ENCODE measurements at places on chromosomes 11 and 22.
A peak's percentile ranks its signal among the peaks of the same experiment; 100 is the strongest.

- DNase-seq, result no peak
Measured at GRCh38 chr22:49930596-49931412, 12.4 kb downstream of the CRELD2 start.

- no peak for DNase-seq
Measured at GRCh38 chr11:103384652-103385051, 275.4 kb downstream of the DYNC2H1 start.

GRCh38 chr11:6703247-6704063 is 20.3 kb upstream of the MRPL17 start:
- no peak for DNase-seq

GRCh38 chr11:46489656-46490560 is 98.3 kb upstream of the CHRM4 start:
- DNase-seq, result no peak

DNA sequence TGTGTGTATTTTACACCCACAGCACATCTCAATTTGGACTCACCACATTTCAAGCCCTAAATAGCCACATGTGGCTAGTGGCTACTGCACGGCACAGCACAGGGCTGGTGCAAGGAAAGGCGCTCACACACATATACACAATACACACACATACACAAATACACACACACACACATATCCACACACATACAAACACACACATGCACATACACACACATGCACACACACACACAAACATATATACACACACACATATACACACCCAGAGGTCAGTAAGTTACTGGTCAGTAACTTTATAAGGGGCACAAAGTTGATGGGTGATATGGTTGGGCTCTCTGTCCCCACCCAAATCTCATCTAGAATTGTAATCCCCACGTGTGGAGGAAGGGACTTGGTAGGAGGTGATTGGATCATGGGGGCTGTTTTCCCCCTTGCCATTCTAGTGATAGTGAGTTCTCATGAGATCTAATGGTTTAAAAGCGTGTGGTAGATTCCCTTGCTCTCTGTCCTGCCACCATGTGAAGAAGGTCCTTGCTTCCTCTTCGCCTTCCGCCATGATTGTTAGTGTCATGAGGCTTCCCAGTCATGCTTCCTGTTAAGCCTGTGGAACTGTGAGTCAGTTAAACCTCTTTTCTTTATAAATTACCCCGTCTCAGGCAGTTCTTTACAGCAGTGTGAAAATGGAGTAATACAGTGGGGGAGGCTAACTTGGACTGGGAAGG is 37.6 kb upstream of the DKK3 start:
- no peak for DNase-seq

GRCh38 chr11:71339396-71339881 is 87.1 kb upstream of the SHANK2 start:
- DNase-seq, result no peak

GRCh38 chr22:35638410-35638809 is 9.8 kb upstream of the APOL6 start:
- no peak for DNase-seq

DNA sequence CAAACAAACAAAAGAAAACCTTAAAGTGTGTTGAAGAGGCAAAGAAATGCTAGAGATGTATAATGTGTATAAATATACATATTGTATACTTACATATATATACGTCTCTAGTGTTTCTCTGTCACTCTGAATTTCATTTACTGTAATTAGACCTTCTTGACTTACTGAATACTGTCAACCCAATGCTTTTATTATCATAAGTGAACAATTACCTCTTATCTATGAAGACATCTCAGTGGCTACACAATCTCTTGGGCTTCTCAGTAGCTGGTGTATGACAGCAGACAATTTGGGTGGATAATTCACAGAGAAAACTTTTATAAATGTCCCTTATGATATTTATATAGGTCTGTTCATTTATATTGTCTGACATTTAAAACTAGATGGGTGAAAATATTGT is 664.1 kb upstream of the ANO3 start:
- DNase-seq, result no peak

GRCh38 chr22:19811211-19811621 is 43.5 kb downstream of the GNB1L start:
- DNase-seq, result no peak

GRCh38 chr11:111135778-111136570 is 109.6 kb upstream of the POU2AF2 start:
- no peak for DNase-seq

- no peak for DNase-seq
Measured at GRCh38 chr11:3022982-3023381, 30.9 kb upstream of the NAP1L4 start.

- no peak for DNase-seq
Measured at GRCh38 chr11:70210530-70210929, 7.4 kb downstream of the FADD start.

GRCh38 chr11:118929501-118930093 is 3.9 kb upstream of the BCL9L start:
- peak; percentile 74 for DNase-seq

- DNase-seq, result no peak
Measured at GRCh38 chr22:45010532-45010900, 711 bp upstream of the PHF21B start.

GRCh38 chr11:118343981-118344515 is at the start of gene CD3G:
CD3G (plus strand) TSS chr11:118344344; CDS start chr11:118344424, 80 bp downstream.
- peak; percentile 74 for DNase-seq

DNA sequence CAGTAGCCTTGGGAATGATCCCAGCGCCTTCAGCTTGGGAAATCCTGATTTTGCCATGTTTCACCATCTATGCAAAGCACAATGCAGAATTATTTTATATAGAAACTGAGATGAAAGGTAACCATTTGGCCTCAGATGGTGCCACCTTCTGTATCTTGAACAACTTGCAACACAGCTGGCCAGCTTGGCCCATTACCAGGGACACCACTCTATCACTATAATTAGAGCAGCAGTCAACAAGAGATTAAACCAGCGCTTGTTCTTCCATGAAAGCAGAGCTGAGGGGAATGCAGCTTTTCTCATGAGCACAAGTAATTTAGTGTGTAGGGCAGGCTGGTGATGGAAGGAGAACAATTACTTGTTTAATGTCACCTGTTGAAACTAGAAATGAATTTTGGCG is 6.7 kb upstream of the ZDHHC13 start:
- no peak for DNase-seq

DNA sequence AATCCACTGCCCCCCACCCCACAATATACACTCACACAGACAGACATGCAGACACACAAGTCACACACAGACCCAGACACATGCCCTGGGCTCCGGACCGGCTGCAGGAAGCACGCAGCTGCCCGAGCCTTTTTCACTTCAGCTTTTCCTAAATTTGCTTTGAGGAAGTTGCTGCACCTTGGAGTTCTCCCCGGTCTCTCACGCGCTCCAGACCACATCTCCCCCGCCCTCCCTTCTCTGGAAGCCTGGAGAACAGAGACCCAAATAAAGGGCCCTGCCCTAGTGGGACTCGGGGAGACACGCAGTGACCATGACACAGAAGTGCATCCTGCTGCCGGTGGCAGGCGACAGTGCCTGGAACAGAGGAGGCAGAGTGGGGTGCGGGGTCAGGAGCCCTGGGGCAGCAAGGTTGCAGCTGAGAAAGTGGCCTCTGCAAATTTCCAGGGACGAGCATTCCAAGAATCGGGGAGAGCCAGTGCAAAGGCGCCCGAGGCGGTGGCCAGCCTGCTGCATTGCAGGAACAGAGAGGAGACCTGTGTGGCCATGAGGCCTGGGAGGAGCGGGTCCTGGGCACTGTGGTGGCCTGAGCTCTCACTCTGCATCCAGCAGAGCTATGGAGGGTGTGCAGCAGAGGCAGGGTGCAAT is 19.1 kb downstream of the RPL3 start:
- DNase-seq, result no peak
